ENCODE measurements at places on chromosomes 12 and 14.

DNA sequence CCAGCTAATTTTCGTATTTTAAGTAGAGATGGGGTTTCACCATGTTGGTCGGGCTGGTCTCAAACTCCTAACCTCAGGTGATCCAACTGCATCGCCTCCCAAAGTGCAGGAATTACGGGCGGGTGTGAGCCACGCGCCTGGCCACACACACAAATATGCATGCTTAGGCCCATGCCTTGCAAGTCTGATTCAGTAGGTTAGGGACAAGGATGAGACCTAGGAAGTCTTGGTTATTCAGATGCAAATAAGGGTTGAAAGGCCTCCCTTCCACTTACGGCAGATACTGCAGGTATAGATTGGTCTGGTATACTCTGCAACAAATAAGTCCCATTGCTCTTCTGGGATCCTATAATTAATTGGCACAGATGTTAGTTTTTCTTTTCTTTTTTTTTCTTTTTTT, 32.9 kb downstream of the TXNRD1 start:
- DNase-seq, result no peak

- DNase-seq, result no peak
Observed at GRCh38 chr12:53961025-53961761, 6.5 kb downstream of the HOXC12 start.

DNA sequence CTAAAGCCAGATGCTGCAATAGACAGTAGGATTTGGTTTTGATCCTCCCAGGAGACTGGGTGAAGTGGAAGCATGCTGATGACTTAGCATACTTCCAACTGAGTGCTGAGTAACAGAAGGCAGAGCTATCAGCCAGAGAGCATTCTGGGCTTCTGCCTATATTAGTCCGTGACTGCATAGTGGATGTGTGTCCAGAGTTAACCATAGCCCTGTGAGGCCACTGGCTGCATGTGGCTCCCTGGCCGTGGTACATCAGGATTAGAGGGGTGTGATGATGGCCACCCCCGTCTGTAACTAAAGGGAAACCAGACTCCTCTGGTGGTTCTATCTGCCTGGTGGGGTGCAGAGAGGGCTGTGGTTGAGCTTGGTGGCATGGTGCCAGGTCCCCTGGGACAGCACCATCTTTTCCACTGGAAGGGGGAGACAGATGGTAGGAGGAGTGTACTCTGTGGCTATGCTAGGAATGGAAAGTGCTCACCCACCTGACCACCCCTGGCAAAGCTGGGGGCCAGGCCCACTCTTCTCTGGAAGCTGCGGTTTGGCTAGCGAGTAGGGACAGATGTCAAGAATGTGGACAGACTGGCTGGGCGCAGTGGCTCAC, 27.4 kb downstream of the ABCD4 start:
- DNase-seq, result no peak

DNA sequence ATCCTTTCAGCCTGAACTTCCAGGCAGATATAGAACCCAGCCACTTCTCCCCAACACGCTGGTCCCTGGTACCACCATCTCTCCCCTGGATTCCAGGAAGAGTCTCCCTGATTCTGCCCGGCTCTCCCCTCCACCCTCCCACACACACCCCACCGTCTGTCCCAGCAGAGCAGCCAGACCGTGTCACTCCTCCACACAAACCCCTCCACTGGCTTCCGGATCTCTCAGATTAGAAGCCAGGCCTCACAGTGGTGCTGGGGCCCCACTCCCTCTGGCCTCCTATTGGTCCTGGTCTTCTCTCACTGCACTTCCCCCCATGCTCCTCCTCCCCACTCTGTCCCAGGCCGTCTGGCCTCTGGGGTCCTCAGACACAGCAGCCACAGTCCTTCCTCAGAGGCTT, 52.4 kb upstream of the CDKN3 start:
- no peak for DNase-seq

DNA sequence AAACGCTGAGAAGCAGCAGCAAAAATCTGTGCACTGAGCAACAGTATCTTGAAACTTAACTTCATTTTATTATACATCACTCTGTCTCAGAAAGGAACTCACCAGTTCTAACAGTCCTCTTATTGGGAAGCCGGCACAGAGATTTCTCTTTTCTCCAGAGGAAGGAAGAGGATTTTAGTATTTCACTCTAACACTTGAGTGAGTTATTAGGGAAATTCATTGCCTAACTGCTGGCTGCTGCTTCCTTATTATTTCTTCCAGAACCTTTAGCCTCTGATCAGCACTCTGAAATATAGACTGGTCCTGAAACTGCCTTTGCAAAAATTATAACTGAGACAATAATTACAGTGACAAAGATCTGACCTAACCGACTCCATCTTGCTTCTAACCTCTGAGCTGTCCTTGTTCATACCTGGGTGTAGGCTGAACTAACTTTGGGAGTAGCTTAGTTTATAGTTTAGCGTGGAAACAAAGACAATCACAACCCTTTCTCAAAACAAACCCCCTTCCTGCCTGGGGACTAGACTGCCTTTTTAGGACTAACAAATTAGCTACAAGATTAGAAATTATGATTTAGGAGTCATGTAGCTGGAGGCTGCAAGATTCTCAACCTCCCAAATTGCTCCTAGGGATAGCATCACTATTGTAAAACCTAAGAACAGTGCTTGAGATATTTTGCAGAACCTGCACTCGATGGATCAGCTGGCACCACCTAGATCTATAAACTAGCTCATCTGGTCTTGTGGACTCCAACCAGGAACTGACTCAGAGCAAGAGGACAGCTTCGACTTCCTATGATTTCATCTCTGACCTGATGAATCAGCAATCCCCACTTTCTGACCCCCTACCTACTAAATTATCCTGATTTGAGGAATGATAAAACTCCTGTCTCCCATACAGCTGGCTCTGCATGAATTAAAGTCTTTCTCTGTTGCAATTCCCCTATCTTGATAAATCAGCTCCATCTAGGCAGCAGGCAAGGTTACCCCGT, 117.5 kb downstream of the DYRK2 start:
- DNase-seq, result no peak

- no peak for DNase-seq
Observed at GRCh38 chr12:70540996-70541395, 96.2 kb downstream of the PTPRB start.

GRCh38 chr14:22594156-22594716, 3.9 kb upstream of the ABHD4 start:
- DNase-seq, result no peak

GRCh38 chr14:103068351-103069073, 11.2 kb upstream of the CDC42BPB start:
- DNase-seq, result no peak

DNA sequence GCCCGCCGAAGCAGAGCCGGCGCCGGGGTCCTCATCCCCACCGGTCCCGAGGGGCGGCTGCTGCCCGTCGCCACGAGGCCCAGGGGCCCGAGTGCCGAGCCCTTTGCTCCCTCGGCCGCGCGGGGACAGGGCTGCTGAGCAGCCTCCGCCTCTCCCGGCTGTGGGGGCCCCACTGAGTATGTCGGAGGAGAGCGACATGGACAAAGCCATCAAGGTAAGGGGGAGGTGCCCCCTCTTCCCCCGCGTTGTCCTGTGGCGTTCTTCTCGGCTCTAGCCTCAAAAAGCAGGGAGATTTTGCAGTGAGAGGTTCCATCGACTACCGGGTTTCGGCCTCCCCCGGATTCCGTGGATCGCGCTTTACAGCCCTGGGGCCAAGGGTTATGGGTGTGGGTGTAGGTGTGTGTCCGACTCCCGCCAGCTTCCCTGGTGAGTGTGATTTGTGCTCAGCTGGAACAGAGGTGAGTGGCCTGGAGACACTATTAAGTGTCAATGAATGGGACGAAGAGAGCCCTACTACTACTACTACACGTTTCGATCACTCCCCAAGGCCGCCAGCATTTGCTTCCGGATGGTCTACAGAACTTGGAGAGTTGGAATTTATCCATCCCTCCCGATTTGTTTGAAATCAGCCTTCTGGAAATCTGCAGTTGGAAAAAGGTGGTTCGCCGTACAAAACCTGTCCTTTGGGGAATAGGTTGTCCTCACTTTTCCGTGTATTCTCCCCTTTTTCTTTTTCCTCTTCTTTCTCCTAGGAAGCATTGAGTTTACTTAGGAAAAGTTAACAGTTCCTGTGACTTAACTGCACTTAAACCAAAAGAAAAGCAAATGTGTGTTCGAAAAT, 748 bp downstream of the MAPKAPK5 start:
- peak; percentile 18 for DNase-seq

- no peak for DNase-seq
Observed at GRCh38 chr12:48773686-48774085, 15.2 kb downstream of the ADCY6 start.

- no peak for DNase-seq
Observed at GRCh38 chr12:1758376-1758775, 62.0 kb upstream of the LRTM2 start.

GRCh38 chr14:59241121-59241520, 52.7 kb downstream of the DAAM1 start:
- DNase-seq, result no peak

GRCh38 chr14:36619131-36619530, 36.7 kb upstream of the NKX2-8 start:
- no peak for DNase-seq

DNA sequence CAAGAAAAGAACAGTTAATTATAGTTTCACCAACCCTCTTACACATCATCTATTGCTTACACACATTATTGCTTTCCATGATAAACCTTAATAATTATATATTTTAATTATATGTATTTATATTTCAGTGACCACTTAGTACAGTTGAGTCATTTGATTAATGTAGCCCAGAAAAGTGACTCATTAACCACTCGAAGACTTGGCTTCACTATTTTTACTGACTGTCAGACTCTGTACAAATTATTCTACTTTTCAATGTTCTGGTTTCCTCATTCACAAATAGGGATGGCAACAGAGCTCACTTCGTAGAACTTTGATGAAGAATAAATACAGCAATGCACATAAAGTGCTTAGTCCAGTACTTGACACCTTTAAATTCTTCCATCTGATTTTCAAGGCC, 98.3 kb downstream of the CFAP54 start:
- no peak for DNase-seq

- DNase-seq, result no peak
Observed at GRCh38 chr12:1425396-1425729, 169.0 kb downstream of the FBXL14 start.

DNA sequence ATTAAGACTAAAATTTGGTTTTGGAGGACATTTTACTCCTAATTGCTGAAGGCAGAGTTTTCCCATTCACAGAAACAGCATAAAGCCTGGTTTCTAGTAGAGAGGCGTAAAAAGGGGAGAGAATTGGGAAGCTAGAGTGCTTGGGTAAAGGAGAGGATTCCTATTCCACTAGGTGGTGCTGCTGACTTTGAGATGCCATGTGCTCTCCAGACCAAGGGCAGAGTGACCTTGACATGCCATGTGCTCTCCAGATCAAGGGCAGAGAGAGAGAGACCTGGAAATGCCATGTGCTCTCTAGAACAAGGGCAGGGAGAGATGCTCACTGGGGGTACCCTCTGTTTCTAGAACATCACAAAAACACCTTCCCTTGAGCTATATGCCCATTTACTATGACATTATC, 176.2 kb upstream of the PDZRN4 start:
- peak; percentile 22 for DNase-seq

GRCh38 chr12:78929075-78929418, 64.5 kb downstream of the SYT1 start:
- DNase-seq, result no peak

GRCh38 chr14:94494085-94494484, 15.2 kb downstream of the SERPINA12 start:
- DNase-seq, result no peak

GRCh38 chr12:1534748-1535147, 59.6 kb downstream of the FBXL14 start:
- DNase-seq, result no peak

- DNase-seq, result no peak
Observed at GRCh38 chr12:32545413-32545980, 133.6 kb upstream of the DNM1L start.

- no peak for DNase-seq
Observed at GRCh38 chr14:34794217-34794616, 79.8 kb upstream of the CFL2 start.

- DNase-seq, result no peak
Observed at GRCh38 chr12:91914701-91915100, 230.9 kb downstream of the BTG1 start.

DNA sequence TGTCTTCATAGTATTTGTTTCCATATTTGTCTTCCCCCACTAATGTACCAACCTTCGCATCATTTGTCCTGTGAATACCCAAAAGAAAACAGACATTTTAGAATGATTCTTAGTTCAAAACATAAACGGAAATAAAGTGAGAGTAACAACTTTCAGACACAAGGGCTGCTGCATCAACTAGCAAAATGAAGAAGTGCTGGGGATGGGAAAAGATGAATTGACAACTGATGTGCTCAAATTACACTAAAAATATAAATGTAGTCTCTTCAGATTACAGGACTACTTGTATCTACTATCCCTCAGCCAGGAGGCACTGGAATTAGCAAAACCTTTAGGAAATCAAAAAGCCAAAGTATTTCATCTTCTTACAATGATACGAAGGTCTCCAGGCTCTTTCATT, 743 bp downstream of the NDUFA12 start:
- no peak for DNase-seq

DNA sequence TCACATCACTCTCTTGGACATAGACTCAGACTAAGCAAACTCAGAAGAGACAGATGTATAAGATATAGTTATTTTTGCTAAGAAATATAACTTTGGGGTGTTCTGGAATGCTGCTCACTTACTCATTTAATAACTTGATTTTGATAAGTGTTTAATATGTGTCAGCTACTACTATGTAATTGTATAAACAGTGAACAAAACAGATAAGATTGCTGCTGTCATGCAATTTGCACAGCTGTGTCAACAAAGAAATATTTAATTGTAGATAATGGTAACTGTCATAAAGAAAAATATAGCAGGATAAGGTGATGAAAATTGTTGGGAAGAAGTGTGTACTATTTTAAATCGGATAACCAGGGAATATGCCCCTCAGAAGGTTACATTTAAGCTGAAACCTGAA, 84.1 kb upstream of the ZDHHC17 start:
- no peak for DNase-seq

DNA sequence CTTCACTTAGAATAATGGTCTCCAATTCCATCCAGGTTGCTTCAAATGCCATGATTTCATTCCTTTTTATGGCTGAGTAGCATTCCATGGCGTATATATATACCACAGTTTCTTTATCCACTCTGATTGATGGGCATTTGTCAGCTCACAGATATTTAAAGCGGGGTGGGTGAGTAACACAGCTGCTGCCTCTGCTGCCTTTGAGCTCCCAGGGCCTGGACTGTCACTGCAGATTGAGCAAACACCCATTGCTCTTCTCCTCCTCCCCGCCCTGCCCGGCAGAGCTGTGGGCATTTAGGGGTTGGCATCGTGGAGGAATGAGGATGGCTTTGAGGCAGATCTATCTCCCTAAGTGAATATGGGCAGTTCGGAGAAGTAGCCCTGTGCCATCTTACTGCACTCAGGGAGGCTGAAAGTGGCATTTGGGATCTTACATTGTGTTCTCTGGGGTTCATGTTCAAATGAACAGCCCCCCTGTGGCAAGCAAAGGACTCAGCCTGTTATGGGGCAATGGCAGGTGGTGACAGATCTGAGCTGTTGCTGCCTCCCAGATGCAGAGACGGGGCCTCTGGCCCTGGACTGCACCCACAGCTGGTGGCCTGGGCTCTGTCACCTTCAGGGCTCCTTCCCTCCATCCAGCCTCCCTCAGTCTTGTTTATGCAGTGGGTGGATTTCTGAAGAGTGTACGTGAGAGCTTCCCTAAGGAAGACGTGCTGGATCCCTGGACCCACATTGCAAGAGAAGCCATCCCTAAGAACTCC, 4.9 kb downstream of the RFLNA start:
- DNase-seq, result no peak

GRCh38 chr14:79415726-79416125, 795.6 kb downstream of the DIO2 start:
- no peak for DNase-seq

- no peak for DNase-seq
Observed at GRCh38 chr12:71338933-71339332, 100.7 kb upstream of the LGR5 start.

Measured in T47D (cell line).